Type B pancreatic cell (in vitro differentiated cells): ENCODE measurements at places on chromosomes 6 and 20.

- DNase-seq = no peak
Observed at GRCh38 chr20:34546751-34547181, 11.8 kb upstream of the MAP1LC3A start.

DNA sequence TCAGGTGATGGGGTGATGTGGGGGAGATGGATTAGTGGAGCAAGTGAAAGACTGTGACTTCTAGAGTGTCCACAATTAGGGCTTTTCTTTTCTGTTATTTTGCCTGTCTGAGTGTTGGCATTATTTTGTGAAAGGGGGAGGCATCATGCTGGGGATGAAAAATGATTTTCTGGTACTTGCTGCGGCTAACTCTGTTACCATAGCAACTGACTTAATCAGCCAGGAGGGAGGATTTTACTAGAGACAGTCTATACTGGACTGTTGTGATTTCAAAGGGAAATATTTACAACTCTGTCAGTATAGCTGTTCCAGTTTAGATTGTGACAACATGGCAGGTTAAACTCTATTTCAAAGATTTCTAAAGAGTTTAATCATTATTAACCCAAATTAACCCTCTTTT lies 30.4 kb upstream of the MRAP2 start:
- no peak for DNase-seq

DNA sequence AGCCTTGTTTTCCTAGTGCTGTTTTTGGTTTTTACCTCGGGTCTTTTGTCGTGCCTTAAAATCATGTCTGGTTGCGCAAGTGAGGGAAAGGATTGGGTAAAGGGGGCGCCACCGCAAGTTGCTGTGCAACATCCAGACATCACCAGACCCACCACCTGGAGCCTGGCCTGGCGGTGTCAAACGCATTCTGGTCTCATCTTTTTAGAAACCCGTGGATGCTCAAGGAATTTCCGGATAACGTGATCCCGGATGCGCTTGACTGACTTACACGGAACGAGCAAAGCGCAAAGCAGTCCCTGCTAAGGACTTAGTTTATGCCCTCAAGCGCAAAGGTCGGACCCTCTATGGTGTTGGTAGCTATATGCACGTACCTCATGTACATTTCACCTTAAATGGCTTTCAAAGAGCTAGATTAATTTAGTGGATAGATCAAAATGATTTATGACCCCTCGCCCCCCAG lies 105.2 kb downstream of the OR2B2 start:
- no peak for DNase-seq

DNA sequence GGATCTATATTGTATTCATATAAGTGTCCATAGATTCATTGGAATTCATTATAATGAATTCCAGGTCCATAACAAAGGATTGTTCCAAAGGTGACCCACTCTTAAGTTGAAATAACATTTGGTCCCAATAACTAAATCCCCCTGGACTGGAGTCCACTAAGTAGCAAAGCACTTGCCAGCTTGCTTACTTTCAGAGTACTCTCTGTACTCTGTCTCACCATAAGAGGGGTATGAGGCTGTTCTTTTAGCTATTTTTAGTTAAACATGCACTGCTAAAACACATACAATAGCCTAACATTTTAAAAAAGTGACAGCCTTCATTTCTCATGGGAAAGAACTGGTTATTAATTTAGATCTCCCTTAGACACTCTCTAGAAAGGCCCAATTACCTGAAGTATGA lies 16.7 kb upstream of the ARHGAP18 start:
- DNase-seq = no peak

GRCh38 chr6:82555801-82556200 lies 192.2 kb downstream of the TPBG start:
- no peak for DNase-seq

DNA sequence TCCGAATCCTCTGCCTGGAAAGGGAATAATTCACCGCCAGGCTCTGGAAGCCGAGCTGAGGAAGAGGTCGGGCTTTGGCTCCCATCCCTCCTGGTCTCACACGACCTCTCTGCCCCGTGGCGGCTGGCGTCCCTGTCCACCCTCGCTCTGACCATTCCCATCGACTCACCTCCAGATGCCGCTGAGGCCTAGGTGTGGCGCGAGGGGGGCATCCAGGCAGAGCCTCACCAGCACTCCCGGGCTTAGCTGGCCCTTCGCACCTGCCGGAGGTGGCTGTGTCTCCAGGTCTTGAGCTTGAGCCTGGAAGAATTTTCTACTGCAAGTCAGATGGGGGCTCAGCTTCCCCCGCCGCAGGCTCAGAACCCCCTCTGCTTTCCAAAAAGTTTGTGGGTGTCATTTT lies 28.5 kb upstream of the SMOC2 start:
- no peak for DNase-seq
